ENCODE measurements at places on chromosomes 7 and 10.

- DNase-seq: no peak
Observed at GRCh38 chr7:116679500-116679899, 7.5 kb downstream of the MET start.

- no peak for DNase-seq
Observed at GRCh38 chr7:117296066-117296465, 26.8 kb downstream of the WNT2 start.

DNA sequence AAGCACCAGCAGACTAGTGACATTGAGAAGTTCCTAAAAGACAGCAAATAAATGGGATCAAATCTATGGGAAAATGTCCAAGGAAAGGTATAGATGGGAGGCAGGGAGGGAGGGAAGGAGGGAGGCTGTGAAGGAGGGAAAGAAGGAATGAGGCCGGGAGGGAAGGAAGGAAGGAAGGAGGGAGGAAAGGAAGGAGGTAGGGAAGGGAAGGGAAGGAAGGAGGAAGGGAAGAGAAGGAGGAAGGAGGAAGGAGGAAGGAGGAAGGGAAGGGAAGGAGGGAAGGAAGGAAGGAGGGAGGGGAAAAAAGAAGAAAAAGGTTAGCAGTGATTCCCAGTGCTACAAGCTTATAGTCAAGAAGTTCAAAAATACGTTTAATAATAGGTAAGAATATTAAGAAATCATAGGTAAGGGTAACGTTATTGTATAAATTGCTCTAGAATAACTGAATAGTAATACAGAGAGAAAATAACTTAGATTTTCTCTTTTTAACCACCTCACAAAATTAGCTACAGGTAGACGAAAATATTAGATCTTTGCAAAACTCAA lies 106.9 kb downstream of the LMBR1 start:
- no peak for DNase-seq

GRCh38 chr7:112898432-112899290 lies 108.5 kb upstream of the TMEM168 start:
- peak; percentile 53 for DNase-seq

DNA sequence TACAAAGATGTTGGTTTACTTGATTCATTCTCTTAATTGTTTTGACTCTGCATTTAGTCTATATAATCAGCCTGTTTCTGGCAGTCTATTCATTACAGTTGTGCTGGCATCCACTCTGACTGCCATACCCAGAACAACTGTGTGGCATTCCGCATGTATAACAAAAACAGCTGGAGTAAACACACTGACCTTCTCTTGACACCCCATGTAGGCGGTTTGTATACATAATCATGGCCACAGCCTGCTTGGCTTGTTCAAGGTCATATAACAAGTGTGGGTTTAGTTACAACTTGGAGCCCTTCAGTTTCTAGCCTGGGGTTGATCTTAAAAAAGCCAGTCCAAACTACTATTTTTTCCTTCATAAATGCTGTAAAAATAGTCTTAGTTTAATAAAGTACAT lies 70.9 kb downstream of the MBL2 start:
- no peak for DNase-seq

DNA sequence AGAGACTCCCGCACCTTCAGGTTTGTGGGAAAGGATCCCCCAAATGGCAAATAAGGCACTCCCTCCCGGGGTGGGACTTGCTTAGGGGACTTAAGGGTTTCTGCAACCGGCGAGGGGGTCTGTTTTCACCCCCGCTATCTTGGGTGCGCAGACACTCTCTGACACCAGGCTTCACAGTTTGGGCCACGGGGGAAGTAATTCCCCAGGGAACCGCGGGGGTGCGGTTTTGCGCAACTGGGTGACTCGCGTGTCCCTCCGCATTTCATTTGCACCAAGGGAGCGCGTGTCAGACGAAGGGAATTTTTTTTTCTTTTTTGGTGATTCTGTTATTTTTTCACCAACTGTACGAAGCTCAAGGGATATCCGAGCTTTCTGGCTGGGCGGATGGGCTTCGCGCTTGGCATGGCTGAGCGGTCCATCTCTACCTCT lies 1.7 kb downstream of the GRM8 start:
- DNase-seq: no peak

All from kidney glomerular epithelial cell (primary cell).